ENCODE measurements at places on chromosomes 2 and 18. TPM values are rescaled to one million over a fixed set of nuclear protein-coding genes. Genes with fewer than 3 reads are reported as not detected.

Gene NEB
- 0.05 TPM for polyA plus RNA-seq

Gene SLC5A7
- 0.12 TPM for polyA plus RNA-seq

Gene SERTAD2
- polyA plus RNA-seq, result 9.1 TPM

Gene NDUFV2
- polyA plus RNA-seq, result 99.1 TPM

Gene ITM2C
- 288 TPM for polyA plus RNA-seq

Gene UGT1A1
- not detected for polyA plus RNA-seq

Gene ORC2
- polyA plus RNA-seq, result 3.4 TPM

Gene CKAP2L
- 2.9 TPM for polyA plus RNA-seq

Gene PLCD4
- polyA plus RNA-seq, result 8.5 TPM

Data from SK-N-SH (cell line).